ENCODE measurements at places on chromosomes 2 and 18. TPM values are rescaled to one million over a fixed set of nuclear protein-coding genes. Genes with fewer than 3 reads are reported as not detected.
A peak's percentile ranks its signal among the peaks of the same experiment; 100 is the strongest.

LYPD1 gene
- total RNA-seq = 17.4 TPM

CENPO gene
- 69.7 TPM for total RNA-seq

ALKAL2 gene
- total RNA-seq = 0.63 TPM

- no peak for DNase-seq
Observed at GRCh38 chr2:170073288-170073687, 104.7 kb upstream of the MYO3B start.

DNA sequence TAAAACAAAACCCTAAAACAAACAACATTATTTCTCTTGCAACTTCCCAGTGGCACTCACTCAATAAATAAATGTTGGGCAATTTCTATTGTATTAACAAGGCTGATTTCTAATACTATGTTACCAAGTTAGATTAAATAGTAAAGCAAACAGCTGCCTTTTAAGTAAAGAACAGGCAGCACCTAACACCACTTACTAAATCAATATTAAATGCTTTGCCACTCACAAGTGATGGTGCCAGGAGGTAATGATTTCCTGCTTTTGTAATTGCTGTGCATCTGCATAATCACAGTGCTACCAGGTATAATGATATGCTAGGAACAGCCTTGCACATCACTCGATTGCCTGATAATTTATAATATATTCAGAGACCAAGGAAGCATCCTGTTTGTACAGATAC lies 276.5 kb downstream of the NBAS start:
- DNase-seq = no peak

CNTNAP5 gene
- total RNA-seq = 1.1 TPM

DNA sequence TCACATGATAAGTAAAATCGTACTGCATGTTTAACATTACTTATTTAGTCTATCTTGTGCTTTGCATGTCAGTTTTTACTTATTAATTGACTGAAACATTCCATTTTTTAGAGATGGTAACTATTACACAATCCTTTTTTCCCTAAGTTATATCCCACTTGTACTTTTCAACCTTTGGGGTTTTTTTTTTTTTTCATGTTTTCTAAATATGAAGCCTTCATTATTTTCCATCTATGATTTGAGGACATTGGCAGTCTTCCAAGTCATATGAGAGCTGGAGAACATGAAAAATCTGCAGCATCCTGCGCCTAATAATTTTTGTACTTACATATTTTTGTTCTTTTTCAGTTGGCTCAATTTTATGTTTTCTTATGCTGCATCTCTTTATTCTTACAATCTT lies 113.9 kb downstream of the MYO1B start:
- DNase-seq = no peak

GRCh38 chr18:43486462-43486861 lies 209.2 kb upstream of the SYT4 start:
- DNase-seq = no peak

AAK1 gene
- total RNA-seq = 48.0 TPM

CCDC178 gene
- 0.42 TPM for total RNA-seq

GRCh38 chr2:31940920-31941319 lies 69.9 kb downstream of the MEMO1 start:
- no peak for DNase-seq

GRCh38 chr2:15788455-15788829 lies 151.9 kb upstream of the MYCN start:
- DNase-seq = peak; percentile 68

- no peak for DNase-seq
Observed at GRCh38 chr2:196468394-196468793, 171.1 kb upstream of the CCDC150 start.
